ENCODE measurements at places on chromosomes 3 and 15.

DNA sequence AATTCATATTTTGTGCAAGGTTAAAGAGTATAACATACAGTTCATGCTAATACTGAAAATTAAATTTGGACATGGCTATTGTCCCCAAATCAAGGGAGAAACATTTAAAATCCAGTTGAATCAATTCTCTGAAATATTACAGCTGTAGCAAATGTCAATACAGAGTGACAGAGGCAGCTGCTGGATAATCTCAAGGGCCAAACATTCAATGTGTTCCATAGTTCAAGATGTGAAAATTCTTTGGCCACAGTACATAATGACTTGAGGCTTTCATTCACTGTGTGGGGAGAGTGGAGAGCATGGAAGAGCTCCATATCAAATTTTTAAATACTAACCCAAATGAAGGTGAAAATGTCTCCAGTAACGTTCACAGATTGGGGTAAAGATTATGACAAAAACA is 1192.8 kb upstream of the CADM2 start:
- no peak for DNase-seq

GRCh38 chr3:129702934-129703712 is 96.6 kb upstream of the PLXND1 start:
- DNase-seq, result no peak

- DNase-seq, result no peak
Observed at GRCh38 chr3:169939320-169939719, 27.3 kb upstream of the SEC62 start.

DNA sequence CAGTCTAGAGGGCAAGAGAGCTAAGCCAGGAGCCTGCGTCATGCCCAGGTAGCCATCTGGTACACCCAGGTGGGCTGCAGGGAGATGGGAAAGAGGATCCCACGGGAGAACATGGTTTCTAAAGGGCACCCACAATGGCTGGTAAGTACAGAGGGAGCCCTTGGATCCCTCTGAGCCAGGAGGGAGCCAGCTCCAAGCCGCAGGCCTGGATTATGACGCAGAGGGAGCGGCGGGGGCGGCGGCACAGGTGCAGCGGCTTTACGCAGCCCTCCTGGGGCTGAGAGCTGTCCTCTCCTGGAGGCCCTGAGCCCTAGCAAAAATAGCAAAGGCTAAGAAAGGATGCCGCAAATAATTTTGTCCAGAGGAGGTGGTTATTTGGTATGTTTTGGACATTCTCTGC is 2.8 kb downstream of the CAV3 start:
- DNase-seq, result no peak

- no peak for DNase-seq
Observed at GRCh38 chr3:4730719-4731118, 237.6 kb downstream of the ITPR1 start.

DNA sequence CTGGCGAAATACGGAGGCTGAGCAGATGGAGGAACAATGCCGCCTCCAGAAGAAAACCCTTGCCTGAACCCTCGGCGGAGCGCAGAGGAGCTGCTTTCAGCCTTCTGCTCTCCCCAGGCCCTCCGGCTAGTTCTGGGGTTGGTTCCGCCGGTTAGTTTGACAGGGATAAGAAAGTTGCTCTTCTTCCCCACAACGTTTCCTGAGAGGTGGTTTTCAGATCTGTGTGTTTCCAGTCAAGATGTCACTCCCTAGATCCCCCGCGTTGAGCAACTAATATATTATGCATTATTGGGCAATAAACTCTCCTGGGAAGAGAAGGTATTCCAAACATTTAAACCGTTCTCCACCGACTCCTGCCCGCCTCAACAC is 551 bp downstream of the NLGN1 start:
- DNase-seq, result no peak

DNA sequence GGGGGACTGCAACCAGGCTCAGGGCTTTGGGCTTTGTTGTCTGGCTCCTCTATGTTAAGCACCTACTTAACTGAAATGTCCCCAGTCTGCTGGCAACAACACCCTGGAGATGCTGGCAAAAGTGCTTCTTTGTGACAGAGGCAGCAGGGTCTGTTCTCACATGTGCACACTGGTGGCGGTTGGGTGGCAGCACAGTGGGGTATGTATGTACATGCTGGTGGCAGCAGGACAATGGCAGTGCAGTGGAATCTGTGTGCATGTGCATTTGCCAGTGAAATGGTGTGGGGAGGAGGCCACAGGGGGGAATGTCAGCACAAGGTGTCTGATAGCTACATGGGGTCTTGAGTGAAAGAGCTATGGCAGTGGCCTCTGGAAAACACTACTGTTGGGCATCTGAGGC is 830.3 kb downstream of the DIPK2A start:
- DNase-seq, result no peak

DNA sequence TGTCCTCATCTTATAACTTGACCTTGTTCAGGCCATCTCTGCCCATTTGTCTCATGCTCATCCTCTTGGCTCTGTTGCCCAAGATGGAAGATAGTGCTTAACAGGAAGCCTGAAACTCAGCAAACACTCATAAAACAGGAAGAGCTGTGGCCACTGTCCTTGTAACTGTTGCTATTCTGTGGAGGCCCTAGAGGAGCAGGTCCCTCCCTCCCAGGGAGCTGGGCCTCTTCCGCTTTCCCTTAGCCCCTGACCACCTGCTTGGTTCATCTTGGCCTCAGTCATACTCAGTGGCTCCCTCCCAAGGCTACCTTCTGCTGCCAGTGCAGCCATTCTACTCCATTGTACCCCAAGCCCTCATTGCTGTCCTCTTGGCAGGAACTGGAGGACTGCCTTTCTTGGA is 3.5 kb downstream of the MAPKAPK3 start:
- DNase-seq, result no peak

DNA sequence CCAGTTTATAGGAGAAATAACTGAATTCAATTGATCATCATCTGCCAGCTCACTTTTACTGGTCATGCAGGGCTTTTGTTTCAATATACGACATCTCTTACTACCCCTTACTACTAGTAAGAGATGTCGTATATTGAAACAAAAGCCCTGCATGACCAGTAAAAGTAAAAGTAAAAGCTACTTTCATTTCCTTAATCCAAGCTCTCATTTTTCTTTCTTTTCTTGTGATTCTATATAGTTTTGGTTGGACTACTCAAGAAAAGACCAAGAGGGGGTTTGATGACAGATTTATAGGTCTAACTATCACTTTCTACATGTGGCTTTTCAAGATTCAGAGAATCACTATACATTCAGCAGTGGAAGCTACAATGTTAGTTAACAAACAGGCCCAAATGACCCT is 1237.3 kb downstream of the ROBO2 start:
- DNase-seq, result no peak

- DNase-seq, result no peak
Observed at GRCh38 chr3:30658328-30659052, 52.1 kb downstream of the TGFBR2 start.

DNA sequence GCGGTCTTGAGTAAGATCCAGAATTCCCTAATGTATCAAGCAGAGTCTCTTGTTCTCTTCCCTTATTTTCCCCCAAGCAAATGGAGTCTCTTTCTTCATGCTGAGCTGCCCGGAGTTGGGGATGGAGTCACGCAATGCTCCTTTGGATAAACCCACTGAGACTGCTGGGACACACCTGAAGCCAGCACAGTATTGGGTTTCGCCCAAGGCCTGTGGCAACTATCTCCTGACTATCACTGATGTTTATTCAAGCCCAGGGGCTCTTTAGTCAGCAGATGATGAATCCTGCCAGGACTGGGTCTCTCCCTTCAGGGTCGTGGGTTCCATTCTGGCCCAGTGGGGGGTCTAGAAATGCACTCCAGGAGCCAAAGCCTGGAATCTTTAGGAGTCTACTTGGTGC is 11.3 kb downstream of the USF3 start:
- DNase-seq, result no peak

GRCh38 chr3:132659365-132660051 is at the start of gene ACAD11:
ACAD11 (minus strand) TSS chr3:132659809; CDS start chr3:132659751, 58 bp downstream.
- peak; percentile 14 for DNase-seq

DNA sequence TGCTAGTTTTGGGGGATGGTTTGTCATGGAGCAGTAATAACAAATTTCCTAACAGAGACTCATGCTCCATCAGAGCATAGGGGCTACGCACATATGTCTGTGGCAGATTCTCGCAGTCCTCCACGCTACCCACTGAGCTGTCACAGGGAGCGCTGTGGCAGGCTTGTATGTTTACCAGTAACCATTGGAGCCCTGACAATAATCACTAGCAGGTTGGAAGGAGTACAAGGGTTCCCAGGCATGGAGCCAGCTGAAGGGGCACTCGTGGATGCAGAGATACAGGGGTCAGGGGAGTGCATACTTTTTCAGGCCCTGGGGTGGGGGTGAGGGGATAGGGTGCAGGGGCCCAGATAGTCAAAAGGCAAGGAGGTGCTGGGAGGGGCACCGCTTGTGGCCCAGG is 7.9 kb upstream of the GP9 start:
- DNase-seq, result no peak

GRCh38 chr3:74542441-74542840 is 72.0 kb downstream of the CNTN3 start:
- no peak for DNase-seq

DNA sequence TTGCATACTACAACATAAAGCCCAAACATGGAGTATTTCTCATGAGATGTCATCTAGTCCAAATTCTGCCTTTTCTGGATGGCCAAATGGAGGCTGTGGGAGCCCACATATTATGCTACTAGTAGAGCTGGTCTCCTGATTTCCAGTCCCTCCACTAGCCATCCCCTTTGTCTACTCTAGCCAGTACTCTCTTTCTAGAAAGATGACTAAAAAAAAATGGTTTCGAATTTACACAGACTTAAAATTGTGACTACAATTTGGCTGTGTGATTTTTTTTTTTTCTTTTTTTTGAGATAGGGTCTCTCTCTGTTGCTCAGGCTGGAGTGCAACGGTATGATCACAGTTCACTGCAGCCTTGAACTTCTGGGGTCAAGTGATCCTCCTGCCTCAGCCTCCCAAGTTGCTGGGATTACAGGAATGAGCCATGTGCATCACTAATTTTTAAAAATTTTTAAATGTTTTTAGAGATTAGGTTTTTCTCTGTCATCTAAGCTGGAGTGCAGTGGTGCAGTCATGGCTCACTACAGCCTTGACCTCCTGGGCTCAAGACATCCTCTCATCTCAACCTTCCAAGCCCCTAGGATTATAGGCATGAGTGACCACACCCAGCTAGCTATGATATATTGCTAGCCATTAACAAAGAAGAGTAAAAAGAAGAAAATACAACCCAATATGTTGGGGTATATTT is 273.9 kb downstream of the ADAMTSL3 start:
- no peak for DNase-seq

- no peak for DNase-seq
Observed at GRCh38 chr3:9208605-9209152, 40.8 kb downstream of the SRGAP3 start.

DNA sequence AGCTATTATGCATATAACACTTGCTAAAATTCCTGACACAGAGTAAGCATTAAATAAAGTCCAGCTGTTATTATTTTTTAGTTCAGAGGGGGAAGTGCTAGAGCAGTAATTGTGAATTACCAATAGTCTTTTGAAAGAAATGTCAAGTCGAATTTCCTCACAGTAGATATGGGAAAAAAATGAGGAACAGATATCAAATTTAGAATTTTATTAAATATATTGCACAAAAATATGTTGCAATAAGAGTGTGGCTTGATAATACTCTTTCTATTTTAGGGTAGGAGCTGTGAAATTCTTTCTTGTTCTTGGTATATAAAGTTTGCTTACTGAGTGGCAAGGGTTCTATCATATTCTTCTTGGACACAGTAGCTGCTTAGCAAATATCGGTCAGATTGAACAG is 181.3 kb downstream of the NFKBIZ start:
- no peak for DNase-seq

GRCh38 chr15:48191574-48192225 is at the start of gene CTXN2:
CTXN2 (plus strand) TSS chr15:48191665; CDS start chr15:48201301, 9,636 bp downstream.
- no peak for DNase-seq

GRCh38 chr3:107124885-107125284 is 252.4 kb upstream of the CCDC54 start:
- no peak for DNase-seq

- DNase-seq, result no peak
Observed at GRCh38 chr3:107082527-107082926, 294.7 kb upstream of the CCDC54 start.

DNA sequence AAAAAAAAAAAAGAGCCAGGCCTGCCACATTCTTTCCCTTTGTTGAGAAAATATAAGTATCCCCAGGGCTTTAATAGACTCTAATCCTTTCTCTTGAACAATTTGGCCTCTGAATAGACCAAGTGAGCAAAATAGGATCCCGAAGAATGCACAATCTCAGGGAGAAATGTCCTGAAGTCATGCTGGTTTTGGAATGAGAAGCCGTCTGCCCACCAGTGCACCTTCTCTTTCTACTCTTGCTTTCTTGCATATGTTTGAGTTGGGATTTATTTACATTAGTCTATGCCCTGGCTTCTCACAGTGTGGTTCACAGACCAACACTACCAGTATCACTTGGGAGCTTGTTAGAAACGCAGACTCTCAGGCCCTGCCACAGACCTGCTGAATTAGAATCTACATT is 153.0 kb downstream of the ZNF621 start:
- no peak for DNase-seq

- no peak for DNase-seq
Observed at GRCh38 chr3:156694536-156694935, 20.1 kb downstream of the TIPARP start.

- no peak for DNase-seq
Observed at GRCh38 chr3:126083138-126083445, 832 bp downstream of the SLC41A3 start.

DNA sequence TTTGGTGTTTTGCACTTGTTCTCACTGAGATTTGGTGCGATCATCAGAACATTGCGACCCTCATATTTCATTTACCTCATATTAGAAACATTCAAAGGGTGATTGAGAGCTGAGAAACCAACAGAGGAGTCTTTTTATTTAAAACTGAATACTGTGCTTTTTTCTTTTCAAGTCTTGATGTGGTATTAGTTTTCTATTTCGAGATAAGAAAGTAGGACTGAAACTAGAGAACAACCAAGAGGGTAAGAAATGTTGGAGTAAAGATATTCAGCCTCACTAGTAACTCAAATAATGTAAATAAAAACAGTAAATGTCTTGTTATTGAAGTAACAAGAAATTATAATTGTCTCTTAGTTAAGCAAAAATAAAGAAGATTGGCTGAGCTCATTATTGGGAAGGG is 26.5 kb downstream of the EFHB start:
- no peak for DNase-seq

GRCh38 chr3:5314897-5315296 is 127.4 kb downstream of the EDEM1 start:
- DNase-seq, result no peak

DNA sequence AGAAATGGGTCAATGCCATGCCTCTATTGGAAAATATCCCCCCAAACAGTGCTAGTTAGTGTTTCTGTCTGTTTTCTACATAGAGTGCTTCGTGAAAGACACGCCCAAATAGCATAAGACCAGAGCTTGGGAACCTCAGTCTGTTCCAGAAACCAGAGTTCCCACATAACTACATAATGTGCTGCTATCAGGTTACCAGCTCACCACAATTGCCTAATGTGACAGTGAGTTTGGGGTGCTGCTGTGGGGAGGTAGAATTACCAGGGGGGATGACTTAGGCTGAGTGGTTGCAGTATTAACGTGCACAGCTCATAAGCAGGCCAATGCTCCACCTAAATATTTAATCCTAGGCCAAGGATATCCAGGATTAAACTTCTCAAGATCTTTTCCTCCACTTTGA is 39.2 kb downstream of the DUT start:
- no peak for DNase-seq

- DNase-seq, result no peak
Observed at GRCh38 chr3:64387688-64388087, 162.4 kb upstream of the PRICKLE2 start.

- DNase-seq, result no peak
Observed at GRCh38 chr3:181629711-181630110, 82.0 kb upstream of the SOX2 start.

Measured in stimulated activated CD4-positive, alpha-beta T cell treated with anti-CD3 and anti-CD28 coated beads, Interleukin-1b, Interleukin-23, amount 100 ng/mL, for 4 hours (primary cell).